ENCODE measurements at places on chromosomes 13 and 19. TPM values are rescaled to one million over a fixed set of nuclear protein-coding genes. Genes with fewer than 3 reads are reported as not detected.

DNA sequence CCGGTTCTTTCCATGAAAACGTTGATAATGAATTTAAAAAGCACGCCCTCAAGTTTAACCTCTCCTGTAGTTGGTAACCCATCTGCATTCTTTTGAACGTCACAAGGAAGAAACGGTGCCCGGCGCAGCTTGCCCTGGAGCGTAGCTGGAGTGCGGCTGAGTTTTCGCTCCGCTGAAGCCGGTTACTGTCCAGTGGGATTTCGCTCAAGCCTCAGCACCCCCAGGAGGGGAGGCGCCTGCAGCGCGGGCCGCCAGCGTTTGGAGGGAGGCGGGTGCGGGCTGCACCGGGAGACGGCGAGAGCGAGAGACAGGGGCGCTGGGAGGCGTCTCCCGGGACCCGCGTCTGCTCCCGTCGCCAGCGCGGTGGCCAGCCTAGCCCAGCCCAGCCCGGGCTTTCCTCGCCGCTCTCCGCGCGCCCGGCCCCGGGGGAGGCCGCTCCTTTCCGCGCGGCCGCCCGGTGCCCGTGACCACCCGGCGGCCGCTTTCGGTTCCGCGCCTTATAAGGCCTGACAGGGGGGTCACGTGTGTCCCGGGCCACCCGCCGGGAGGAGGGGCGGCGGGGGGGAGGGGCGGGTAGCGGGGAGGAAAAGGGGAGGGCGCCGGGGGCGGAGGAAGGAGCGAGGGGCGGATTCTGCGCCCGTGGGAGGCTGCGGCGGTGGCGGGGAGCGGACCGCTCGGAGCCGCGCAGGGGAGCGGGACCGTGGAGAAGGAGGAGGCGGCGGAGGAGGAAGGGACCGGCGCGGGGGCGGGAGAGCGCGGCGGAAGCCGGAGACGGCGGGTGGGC is 8.3 kb upstream of the DGKH start:
- no peak for DNase-seq

- DNase-seq: no peak
These were observed 95.1 kb downstream of the DCT start for GRCh38 chr13:94384231-94384905.

Gene ZNF497
- total RNA-seq: 2.1 TPM

DNA sequence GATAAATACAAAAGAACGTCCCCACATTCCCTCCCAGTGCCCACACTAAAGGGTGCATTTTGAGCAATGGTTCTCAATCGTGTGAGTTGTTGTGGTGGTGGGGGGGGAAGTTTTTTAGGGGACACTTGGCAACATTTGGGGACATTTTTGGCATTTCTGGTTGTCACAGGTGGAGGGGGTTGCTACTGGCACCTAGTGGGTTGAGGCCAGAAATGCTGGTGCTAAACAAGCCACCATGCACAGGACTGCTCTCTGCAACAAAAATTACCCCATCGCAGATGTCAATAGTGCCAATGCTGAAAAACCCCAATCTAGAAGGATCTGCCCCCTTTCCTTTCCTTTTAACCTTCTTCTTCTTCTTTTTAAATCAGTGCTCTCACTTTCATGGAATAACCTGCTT is 453.3 kb downstream of the TSHZ3 start:
- DNase-seq: no peak

GRCh38 chr19:1824252-1824622 is 12.2 kb upstream of the ATP8B3 start:
- no peak for DNase-seq

GRCh38 chr19:3477951-3478350 is 2.4 kb downstream of the SMIM24 start:
- DNase-seq: no peak

- no peak for DNase-seq
These were observed 812.1 kb upstream of the MIR17HG start for GRCh38 chr13:90535421-90535820.

Measured in urinary bladder (tissue), 4 donors.